ENCODE measurements at places on chromosomes 4 and X.

DNA sequence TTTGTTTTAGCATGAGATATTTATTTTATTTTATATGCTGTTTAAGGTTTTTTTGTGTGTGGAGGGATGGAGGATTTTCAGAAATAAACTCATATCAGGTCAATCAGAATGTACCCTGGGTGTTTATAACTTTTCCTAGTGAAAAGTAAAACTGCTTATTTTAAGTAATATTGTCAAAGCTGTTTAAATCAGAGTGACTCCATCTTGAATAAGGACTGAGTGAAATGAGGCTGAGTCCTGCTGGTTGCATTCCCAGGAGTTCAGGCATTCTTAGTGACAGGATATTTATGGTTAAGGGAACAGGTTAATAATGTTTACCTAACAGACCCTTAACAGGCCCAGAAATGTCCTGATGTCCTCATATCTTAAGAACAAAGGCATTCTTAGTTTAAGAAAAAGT lies 1160.9 kb upstream of the PCDH7 start:
- no peak for DNase-seq

- DNase-seq: peak; percentile 50
These were observed 23.2 kb downstream of the PRPS2 start for GRCh38 chrX:12814420-12814819.

GRCh38 chr4:83129264-83129663 lies 14.7 kb upstream of the PLAC8 start:
- DNase-seq: no peak

DNA sequence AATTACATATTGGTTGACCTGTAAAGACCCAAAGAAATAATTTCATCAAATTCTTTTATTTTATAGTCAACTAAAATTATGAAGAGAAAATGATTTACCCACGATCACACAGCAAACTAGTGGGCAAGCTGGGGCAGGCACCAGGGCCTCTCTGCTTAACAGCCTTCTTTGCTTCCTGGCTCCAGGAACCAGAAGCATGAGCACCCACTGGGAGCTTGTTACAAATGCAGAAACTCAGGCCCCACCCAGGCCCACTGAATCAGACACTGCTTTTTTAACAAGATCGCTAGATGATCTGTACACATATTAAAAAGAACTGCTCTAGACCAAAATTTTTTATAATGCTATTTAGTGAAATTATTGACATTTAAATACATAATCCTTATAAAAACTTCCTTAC lies 95.0 kb downstream of the GEMIN8 start:
- no peak for DNase-seq

- no peak for DNase-seq
These were observed 454.7 kb downstream of the PPP4R3C start for GRCh38 chrX:27008486-27008885.

DNA sequence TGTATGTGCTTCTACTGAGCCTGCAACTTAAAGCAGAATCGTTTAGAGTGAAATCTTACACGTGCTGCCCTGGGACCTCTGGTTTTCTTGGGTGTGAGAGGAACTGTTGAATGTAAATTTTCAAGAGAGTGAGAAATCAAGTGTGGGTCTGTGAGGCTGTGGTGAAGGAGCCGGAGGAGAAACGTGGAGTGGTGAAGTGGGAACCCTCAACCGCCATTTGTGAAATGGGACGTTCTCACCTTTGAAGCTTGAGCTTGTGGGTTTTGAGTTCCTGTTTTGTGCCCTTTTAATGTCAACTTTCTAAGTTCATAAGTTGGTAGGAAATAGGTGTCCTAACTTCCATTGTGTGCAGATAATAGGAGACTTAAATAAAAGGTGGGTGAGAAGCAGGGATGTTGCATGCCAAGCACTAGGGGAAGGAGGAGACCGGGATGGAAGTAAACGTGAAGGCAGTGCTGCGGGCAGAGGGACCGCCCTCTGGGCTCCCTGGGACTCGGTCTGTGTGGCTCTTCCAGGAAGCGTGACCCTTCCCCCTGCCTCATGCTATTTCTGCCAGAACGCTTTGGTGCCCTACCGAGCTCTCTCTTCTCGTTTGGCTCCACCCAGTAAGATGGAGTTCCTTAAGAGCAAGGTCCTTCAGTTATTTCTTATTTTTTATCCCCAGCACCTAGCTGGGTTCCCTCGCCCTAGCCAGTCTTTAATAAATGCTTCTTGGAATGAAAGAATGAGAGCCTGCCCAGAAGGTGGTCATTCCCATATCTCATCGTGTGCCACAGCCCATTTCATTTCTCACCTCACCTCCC lies 56.0 kb downstream of the TMEM131L start:
- DNase-seq: no peak

DNA sequence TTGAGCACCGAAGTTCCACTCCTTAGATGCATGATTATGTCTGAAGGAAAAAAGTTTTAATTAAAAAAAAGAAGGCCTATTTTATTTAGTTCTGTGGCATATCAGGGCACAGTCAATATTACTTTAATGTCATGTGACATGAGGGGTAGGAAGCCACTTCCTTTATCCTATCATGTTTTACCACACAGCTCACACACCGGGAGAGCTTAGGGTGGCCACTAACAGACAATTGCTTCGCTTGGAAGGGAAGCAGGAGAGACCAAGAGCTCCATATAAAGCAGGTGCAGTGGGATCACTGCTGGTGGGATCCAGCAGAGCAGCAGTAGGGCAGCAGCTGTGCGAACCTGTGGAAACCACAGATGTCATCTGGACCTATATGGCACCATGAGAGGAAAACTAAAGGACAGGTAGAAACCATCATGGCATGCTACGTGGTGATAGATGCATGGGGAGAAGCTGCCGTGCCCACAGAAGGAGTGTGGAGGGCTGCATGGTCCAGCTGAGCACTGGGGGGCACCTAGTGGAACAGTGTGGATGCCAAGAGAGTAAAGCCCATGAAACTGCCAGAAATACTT lies 52.0 kb downstream of the DTHD1 start:
- no peak for DNase-seq

DNA sequence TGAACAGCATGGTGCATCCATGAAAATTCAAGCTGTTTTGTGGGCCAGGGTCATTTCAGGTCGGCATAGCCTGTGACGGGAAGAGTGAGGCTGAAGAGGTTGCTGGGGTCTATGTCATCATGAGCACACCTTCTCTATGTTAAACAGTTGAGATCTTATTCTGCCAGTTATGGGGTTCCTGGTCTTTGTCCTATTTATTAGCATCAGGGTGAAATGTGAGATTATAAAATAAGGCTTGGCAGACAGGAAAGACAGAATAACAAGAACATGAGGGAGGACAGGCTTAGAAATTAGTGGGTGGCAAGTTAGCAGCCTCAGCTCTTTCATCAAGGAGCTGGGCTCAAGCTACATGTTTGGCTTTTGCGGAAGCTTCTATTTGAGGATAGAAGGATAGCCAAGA lies 51.7 kb upstream of the CLNK start:
- no peak for DNase-seq

GRCh38 chr4:139279760-139280620 lies at the start of gene MGARP:
Gene MGARP, minus strand, starts transcription at chr4:139280225. Its CDS starts 67 bp downstream, at chr4:139280158.
- peak; percentile 41 for DNase-seq

DNA sequence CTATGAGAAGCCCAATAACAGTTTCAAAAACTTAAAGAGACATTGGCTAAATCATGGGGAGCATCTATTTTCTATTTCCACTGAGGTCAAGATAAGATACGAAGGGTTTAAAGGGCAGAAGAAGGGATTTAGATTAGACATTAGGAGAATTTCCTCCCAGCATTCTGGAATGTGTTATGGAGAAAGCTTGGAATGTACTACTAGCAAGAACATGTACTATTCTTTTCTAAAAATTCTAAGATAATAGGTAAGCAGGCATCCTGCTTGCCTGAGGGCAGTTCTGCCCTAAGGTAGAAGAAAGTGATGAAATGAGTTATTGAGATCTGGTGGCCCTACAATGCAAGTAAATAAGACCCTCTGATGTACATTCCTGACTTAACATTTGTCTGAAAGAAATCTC lies 279.2 kb downstream of the NR3C2 start:
- no peak for DNase-seq

DNA sequence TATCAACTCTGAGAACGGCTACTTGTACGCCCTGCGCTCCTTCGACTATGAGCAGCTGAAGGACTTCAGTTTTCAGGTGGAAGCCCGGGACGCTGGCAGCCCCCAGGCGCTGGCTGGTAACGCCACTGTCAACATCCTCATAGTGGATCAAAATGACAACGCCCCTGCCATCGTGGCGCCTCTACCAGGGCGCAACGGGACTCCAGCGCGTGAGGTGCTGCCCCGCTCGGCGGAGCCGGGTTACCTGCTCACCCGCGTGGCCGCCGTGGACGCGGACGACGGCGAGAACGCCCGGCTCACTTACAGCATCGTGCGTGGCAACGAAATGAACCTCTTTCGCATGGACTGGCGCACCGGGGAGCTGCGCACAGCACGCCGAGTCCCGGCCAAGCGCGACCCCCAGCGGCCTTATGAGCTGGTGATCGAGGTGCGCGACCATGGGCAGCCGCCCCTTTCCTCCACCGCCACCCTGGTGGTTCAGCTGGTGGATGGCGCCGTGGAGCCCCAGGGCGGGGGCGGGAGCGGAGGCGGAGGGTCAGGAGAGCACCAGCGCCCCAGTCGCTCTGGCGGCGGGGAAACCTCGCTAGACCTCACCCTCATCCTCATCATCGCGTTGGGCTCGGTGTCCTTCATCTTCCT lies 2.7 kb downstream of the PCDH10 start:
- DNase-seq: no peak

GRCh38 chr4:174263445-174263736 lies 20.1 kb downstream of the FBXO8 start:
- DNase-seq: no peak

GRCh38 chrX:112440277-112440676 lies 239.5 kb downstream of the LHFPL1 start:
- no peak for DNase-seq

DNA sequence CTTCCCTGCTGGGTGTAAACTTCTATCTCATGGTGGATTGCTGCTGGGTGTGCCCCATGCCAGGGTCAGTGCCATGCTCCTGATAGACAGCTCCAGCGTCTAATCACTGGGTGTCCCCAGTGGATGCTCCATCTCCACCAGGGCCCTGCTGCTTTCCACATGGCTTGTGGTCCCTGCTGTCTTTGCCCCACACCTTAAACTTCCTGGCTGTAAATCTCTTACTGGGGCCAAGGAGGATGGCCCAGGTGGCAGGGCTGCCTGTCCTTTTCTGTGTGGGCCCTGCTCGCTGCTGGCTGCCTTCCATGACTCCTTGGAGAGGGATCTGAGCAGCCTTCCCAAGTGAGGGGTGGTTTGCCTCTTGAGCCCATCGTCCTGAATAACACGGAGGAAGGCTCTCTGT lies 51.8 kb downstream of the RGS12 start:
- no peak for DNase-seq

- DNase-seq: peak; percentile 18
These were observed 642.1 kb upstream of the TENM3 start for GRCh38 chr4:181601103-181601502.

DNA sequence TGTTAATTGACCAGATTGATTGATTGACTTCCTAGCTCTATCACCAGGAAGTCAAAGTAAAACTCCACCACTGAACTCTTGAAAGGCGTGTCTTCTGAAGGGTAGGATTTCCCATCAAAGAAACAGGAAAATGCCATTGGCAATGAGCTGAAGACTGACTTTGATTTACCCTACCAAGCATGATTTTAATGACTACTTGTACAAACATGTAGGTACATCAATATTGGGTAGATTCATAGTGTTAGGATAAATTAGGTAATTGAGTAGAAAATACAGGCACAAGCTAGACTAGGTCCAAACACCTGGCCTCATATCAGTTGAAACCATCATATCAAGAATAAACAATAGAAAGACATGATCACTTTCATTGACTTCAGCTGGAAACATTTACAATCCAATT lies 53.2 kb upstream of the ATXN3L start:
- no peak for DNase-seq

DNA sequence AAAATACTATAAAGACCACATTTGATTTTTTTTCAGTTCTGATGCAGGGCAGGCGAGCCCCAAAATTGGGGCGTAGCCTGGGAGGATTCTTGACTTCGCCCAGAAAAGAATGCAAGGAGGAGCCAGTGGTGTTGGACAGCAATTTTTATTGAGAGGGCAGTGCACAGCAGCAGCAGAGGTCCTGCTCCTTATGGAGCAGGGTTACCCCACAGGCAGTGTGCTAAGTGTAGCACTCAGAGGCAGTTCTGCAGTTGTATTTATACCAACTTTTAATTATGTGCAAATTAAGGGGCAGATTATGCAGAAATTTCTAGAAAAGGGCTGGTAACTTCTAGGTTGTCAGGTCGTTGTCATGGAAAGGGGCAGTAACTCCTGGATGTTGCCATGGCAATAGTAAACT lies 69.9 kb downstream of the GASK1B start:
- DNase-seq: no peak

- DNase-seq: no peak
These were observed 19.4 kb downstream of the TMSB4X start for GRCh38 chrX:12994321-12994720.

DNA sequence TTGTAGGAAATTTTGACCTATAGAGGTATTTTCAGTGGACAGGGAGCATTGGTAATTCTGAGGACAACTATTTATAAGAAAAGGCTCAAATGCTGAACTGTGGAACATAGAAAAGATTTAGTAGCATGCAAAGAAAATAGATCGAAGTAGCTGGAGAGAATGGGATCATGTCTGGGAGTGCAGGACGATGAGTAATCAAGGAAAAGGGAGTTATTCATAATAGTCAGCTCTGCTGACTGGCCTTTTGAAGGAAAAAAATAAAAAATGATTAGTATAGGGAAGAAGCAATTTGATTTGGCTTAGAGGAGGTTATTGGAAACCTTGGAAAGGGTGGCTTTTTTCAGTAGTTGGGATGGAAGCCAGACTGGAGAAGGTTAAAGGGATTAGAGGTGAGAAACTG lies 22.9 kb upstream of the ANK2 start:
- peak; percentile 63 for DNase-seq

- peak; percentile 93 for DNase-seq
These were observed at the start of gene MFAP3L for GRCh38 chr4:170026253-170027021. Gene MFAP3L, minus strand, starts transcription at chr4:170026395. Its CDS starts 20,518 bp downstream, at chr4:170005877.

DNA sequence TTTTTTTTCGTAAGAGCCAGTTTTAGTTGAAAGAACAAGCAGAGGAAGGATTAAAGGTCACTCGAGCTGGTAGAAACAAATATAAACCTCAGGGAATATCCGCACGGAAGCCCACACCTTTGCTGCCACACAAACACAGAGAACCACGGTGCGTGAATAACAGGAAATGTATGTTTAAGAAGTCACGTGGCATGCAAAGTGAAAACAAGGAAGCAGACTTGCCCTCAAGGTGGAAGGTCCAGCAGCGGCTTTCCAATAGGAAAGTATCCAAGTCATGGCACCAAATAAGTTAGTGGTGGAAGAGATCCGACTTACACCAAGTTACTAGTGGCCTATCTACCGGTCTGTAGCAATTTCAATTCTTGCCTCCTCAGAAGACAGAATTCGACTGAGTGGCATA lies 215.5 kb downstream of the HHIP start:
- no peak for DNase-seq

DNA sequence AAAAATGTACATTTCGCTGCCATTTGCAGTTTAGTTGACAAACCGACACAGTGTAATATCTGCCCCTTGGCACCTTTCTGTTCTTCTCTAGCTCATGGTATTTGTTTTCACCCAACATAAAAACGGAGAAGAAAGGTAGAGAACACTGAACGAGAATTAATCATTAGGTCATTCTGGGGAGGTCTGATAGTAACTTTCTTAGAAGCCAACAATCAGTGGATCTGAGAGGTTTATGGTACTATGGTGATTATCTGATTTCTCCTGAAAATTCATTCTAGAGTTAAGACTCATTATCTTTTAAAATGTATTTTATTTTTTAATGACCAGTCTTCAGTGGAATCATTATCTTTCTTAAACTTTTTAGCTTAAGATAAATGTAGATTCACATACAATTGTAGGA lies 8.5 kb downstream of the RAPGEF2 start:
- DNase-seq: no peak

GRCh38 chr4:99891351-99891750 lies 2.9 kb downstream of the LAMTOR3 start:
- DNase-seq: no peak

- DNase-seq: no peak
These were observed 476.4 kb upstream of the HS3ST1 start for GRCh38 chr4:11904846-11905739.
